ENCODE measurements at places on chromosomes 3 and 15. TPM values are rescaled to one million over a fixed set of nuclear protein-coding genes. Genes with fewer than 3 reads are reported as not detected.

AVEN gene
- 15.9 TPM for polyA plus RNA-seq

RPL35A gene
- polyA plus RNA-seq = 1,537 TPM

LRRC15 gene
- not detected for polyA plus RNA-seq

STAB1 gene
- 42.3 TPM for polyA plus RNA-seq

CLDN16 gene
- polyA plus RNA-seq = 51.5 TPM

LRTM1 gene
- not detected for polyA plus RNA-seq

FAM107A gene
- 6.2 TPM for polyA plus RNA-seq

DNA sequence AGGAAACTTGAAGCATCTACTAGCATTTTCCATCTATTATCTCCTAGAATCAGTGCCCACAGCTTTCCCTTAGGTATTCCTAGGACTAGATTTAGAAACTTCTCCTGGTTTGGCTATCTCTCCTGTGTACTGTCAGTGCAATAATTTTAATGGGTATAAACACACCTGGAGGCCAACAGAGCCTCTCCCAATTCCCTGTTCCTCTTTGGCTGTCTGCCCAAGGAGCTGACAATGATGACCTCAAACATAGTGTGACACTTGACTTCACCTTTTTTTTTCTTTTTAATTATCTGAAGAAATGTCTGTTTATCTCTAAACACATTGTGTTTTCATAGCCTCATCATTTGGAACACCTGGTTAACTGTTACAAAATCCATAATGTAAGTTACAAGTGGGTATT, 754.5 kb upstream of the ALCAM start:
- DNase-seq = no peak

GRCh38 chr3:170033489-170033888, 4.3 kb upstream of the GPR160 start:
- DNase-seq = no peak

DNA sequence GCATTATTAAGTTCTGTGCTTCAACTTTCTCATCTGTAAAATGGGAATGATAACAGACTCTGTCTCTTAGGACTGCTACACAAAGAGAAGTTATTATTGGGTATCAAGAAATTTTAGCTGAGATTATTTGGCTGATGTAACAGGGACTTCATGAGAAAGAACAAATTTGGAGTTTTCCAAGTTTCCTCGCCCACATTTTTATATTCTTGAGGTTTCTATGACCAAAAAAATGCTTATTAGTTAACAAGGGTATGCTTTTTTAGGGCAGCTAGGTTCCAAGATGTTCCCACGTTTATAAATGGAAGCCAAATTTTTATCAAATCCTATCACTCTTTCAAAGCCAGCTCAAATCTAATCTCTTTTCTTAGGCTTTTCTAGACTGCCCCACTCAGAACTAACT, 50.6 kb upstream of the C3orf80 start:
- no peak for DNase-seq

- DNase-seq = no peak
Observed at GRCh38 chr3:13191016-13191415, 117.8 kb upstream of the IQSEC1 start.

DNA sequence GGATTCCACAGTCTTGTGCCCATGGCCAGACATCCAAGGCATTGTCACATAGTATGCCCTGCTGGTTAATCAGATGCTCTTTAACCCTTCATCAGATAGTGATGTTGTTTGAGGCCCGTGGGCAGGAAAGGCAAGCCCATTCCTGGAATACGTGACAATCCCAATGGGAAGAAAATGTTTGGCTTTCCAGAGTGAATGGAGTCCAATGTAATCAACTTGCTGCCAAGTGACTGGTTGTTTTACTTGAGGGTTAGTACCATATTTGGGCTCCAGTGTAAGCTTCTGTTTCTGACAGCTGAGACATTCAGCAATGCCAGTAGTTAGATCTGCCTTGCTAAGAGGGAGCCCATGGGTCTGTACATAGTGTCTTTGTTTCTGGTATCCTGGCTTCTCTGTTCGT, 31.3 kb downstream of the RPL39L start:
- DNase-seq = no peak

DNA sequence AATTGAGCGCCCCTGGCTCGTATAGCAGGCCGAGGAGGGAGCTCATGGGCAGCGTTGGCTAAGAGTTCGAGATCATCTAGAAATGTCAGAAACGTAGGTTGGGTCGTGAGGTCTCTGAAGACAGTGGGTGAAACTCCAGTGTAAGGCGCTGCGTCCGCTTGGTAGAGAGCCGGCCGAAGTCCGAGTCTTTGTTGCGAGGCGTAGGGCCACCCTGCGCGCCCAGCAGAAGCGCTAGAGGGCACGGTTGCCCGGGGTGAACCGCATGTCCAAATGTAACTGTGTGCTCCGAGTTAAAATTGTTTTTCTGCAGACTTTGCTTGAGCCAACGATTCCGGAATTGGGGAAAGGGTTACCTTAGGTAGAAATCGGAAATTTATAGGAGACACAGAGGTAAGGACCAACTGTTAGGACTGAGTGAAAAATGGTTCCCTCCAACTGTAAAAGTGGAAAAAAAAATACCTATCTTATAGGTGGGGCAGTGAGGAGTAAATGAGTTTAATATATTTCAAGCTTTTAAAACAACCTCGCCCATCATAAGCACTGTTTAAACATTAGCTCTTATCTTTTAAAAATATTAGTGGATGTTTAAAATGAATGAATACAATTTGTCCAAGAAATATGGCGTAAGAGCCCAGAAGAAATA, 993 bp upstream of the SIAH2 start:
- DNase-seq = no peak

DNA sequence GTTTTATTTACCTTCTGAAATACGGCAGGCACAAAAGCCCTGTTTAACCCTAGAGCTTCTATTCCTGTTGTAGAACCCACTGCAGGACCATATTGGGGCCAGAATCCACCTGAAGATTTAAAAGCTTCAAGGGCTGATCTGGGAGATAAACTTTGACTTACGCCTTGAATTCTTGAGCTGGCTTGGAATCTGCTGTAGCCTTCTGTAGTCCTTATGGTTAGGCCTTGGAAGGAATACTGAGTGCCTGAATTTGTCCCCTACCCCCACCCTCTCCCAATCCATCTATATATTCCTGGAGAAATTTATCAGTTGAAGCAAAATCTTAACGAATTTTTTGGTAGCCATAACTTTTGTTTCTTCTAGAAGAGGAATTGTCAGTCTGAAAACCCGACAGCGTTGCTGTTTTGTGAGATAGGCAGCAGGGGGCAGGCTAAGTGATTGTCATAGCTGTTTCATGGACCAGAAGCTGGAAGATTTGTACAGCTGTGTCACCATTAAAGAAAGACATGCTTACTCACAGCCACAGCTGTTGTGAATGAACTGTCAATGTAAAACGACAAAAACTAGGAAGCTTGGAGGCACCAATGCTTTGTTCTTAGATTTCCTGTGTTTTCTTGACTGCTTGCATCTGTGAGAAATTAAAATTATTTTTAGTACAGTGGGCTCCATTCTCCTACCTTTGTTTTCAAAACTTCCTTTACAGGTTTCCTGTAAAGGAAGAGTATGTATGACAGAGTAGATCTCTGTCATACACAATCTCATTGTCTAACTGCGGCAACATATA, 12.8 kb downstream of the LXN start:
- peak; percentile 32 for DNase-seq

DNA sequence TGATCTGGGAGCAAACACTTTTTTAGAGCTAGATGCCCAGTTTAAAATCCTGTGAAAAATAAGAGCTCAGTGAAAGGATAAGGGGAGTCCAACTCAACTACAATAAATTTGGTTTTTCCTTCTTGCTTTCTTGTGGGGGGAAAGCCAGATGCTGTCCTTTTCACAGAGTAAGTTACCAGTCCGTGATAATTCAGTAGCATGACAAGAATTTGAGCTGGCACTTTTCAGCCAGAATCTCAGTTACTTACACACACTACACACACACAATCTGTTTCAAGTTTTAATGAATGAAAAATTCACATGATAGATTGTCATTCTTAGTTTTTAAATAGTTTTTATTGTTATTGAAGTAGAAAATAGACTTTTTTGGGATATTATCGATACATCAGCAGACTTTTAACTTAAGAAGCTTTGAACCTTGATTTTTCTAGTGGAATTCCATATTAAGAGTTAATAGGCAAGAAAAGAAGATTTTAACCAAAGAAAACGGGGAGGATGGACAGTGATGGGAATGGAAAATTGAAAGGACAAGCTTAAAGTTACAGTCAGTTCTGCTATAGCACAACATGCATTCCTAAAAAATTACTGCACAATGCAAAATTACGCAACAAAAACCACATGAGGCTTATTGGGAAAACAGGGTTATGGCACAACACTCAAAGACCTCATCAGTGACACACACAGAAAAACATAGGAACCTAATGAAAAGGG, 47.0 kb downstream of the PSMD6 start:
- no peak for DNase-seq

GRCh38 chr3:171876680-171877147, 33.6 kb downstream of the TMEM212 start:
- DNase-seq = no peak

DNA sequence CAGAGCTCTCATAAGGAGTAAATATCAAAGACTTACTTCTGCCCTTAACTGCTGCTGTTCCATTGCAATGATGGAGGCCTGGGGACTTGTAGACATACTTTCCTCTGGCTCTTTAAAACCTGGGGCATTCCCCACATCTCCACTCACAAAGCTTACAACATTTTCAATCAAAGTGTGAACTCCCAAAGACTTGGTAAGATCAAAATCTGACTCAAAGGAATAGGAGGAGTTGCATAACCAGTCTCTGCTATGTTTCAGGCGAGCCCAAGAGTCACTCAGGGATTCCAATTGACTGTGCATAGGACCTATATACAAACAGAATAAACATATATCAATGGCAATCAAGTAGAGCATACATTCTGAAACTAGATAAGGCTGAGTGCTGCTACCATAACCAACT, 101.5 kb downstream of the FBXL22 start:
- DNase-seq = no peak

DNA sequence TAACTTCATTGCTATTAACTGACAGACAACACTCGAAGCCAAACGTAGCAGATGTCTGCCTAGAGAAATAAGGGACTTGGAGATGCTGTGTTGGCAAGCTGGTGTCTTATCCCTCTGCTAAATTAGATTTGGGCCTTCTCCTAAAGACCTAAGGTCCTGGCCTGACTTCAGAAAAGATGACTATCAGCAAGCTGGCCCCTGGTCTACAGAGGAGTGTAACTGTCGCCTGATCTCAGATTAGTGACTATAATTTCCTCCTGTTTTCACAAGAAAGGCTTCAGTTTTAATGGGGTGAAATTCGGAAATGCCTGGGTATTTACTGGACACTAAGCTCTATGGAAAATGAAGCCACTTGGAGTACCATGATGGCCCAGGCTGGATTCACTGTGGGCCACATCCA, 53.1 kb upstream of the SLC7A14 start:
- DNase-seq = no peak

GRCh38 chr3:138960417-138960852, 13.4 kb downstream of the FOXL2NB start:
- DNase-seq = no peak

GRCh38 chr3:36944641-36945270, at the start of gene TRANK1:
TRANK1 (minus strand) TSS chr3:36945054; CDS start chr3:36944809, 245 bp downstream.
- no peak for DNase-seq

- no peak for DNase-seq
Observed at GRCh38 chr3:78405745-78406144, 1362.1 kb downstream of the ROBO1 start.

DNA sequence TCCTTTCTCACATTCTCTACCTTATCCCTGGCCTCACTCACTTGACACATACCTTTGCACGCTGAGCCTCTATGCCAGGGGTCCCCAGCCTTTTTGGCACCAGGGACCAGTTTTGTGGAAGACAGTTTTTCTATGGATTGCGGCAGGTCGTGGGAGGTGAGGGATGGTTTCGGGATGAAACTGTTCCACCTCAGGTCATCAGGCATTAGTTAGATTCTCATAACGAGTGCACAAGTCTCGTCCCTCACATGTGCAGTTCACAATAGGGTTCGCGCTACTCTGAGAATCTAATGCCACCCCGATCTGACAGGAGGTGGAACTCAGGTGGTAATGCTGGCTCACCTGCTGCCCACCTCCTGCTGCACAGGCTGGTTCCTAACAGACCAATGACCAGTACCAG, 112.5 kb upstream of the EIF1B start:
- no peak for DNase-seq

- no peak for DNase-seq
Observed at GRCh38 chr15:77855871-77856270, 221.6 kb downstream of the TBC1D2B start.

DNA sequence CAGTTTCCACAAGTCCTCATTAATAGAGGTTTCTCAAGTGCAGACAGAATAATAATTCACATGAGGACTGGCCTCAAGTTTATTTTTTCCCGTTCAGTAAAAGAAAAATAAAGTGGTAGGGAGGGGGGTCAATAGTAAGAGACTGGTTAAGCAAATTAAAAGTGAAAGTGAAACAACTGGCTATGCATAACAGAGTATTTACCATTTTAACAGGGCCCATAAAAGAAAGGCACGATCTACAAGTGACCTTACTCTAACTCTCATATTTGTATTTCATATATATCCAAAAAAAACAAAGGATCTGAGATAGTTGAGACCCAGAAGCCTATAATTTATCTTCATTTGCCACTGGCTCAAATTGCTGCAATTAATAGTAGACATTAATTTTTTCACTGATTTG, 686.3 kb downstream of the NTRK3 start:
- peak; percentile 8 for DNase-seq

GRCh38 chr15:78850352-78850751, 22.3 kb upstream of the MORF4L1 start:
- DNase-seq = no peak

DNA sequence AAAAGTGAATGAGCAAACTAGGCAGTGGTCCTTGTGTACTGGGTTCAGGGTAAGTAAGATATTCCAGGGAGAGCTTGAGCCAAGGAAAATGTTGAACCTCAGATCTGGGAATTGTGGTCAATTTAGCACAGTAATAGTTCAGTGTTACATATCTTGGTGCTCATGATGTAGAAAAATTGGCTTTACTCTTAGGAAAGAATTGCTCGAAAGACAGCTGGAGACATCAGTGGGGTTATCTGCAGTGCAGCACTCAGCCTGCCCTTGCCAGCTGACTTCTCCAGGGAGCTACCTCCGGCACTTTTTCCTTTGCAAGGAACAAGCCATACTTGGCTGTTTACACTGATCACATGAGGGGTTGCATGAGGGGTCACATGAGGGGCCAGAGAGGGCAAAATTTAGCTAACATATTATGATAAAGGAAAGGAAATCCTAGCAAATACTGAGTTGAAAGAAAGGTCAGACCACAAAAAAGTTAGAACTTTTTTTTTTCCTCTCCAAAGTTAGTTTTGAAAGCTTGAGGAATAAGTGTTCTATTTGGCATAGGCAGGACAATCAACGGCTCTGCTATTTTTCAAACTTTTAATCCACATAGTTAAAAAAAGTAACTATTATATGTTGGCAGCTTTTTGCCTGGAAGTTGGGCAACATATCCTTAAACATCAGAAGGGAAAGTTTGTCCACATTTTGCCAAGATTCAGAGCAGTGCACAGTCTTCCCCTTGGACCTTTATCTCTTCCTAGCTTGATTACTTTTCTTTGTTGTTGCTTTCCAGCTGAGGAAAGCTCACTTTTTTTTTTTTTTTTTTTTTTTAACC, 92.4 kb downstream of the COL6A6 start:
- DNase-seq = no peak
